ENCODE measurements at places on chromosomes 6 and 20.

DNA sequence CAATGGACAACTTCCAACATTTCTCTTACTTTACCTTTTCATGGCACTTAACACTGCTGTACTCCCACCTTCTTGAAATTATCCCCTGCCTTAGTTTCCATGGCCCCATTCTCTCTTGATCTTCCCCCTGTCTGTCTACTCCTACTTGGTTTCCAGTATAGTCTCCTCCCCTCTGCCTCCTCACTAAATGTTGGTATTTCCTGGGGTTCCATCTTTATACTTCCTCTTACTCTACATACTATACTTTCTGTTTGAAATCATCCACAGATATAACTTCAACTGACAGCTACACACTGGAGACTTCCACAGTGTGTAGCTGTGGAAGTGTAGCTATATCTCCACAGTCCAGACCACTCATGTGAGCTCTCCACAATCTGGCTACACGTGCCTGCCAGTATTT, 13.5 kb downstream of the ZHX3 start:
- no peak for DNase-seq

GRCh38 chr6:165679326-165679725, 16.3 kb upstream of the PDE10A start:
- DNase-seq = no peak

GRCh38 chr20:12411246-12411940, 493.7 kb downstream of the BTBD3 start:
- DNase-seq = no peak

- DNase-seq = no peak
These were observed 266.6 kb downstream of the COL12A1 start for GRCh38 chr6:74939151-74939708.

DNA sequence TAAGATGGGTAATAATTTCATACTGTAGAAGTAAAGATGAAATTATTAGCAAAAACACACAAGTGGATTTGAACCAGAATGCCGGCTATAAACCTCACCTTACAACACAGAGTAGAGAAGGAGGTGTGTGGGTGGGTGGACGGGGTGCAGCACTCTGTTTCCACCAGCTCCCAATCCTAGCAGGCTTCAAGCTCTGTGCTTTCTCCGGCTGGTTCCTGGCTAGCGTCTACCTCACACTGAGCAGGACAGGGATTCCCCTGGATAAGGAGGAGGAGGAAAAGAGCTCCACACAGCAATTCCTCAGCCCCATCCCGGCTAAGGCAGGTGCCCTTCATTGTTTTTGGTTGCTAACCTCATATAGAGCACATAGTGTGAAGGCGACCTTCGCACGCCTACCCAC, 453.3 kb downstream of the C6orf118 start:
- no peak for DNase-seq

DNA sequence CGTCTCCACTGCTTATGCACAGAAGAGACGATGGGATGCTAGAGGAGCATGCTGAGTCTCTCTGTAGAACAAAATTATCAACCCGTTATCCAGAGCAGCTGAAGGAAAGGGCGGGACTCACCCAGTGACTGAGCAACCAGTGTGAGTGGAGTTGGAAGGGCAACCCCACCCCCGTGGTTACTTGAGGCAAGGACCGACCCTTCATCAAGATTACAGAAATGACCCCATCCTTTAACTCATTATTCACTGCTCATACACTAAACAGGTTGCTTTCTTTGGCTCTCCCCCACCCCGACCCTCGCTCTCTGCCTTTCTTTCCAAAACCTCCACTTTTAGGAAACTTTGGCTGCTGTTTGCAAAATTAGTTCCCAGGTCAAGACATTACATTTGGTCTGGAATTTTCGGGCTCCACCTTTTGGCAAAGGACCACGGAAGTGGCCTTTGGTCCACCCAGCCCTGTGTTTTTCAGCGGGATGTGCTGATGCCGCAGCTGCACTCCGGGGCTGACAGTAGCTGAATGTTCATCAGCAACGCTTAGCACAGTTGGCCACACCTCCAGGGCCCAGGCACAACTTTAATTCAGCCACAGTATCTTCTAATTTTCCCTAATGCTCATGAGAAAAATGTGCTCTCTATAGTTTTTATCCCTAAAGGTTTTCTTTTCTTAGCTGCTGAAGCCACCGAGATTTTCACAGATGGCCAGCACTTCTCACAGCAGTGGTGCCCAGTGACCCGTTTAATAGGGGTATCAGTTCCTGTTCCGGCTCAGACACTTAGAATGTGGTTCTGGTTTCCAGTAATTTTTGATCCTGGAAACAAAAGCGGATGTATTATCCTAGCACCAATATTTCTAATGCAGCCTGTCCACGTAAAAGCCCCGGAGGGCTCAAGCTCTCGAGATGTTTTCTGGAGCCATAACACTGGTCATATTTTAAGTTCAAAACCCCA, 103.6 kb upstream of the NXT1 start:
- no peak for DNase-seq

- DNase-seq = no peak
These were observed 3.5 kb upstream of the EFHC1 start for GRCh38 chr6:52416629-52417151.

DNA sequence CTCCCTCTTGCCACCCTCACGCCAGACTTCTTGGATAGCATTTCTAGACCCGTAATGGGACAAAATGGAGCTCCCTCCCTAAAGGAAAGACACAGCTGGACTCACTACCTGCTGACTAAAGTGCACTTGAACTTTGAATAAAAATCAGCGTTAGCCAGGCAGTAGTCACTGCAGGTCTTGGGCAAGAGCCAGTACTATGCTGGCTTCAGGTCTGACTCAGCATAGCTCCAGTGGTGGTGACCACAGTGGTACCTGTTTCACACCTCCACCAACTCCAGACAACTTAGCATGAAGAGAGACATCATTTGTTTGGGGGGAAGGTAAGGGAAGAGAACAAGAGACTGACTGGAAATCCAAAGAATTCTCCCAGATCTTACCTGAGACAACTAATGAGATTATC, 906.8 kb downstream of the GRIK2 start:
- DNase-seq = no peak

DNA sequence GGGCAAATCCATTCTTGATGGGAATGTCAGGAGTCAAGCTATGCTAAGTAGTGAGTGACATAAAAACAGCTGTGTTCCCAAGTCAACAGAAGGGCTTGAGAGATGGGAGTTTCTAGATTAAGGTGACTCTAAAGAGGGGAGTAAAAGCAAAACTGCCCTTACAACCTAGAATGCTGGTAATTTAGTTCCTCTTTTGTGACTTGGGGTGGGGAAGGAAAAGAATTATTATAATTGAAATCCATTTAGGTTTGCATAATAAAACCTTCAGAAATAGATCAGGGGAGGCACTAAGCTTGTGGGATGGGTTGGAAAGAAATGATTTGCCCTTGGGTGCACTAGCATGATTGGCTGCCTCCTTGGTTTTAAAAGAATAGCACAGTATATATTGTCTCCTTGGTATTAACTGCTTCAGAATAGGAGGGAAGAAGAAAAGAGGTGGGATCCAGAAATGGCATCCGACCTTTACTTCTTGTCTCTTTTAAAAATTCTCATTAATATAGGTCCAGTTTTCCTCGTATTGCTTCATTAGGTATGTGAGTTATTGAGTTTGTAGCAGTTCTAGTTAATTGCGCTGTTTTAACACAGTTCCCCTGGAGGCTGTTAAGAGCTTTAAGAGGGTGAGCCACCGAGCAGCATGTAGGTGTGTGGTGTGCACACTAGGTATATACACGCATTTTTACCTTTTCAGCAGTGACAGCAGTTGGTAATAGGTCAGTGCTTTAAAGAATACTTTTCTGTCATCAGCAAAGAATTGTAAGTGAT, 95.3 kb upstream of the VSTM2L start:
- no peak for DNase-seq

- DNase-seq = no peak
These were observed 15.4 kb downstream of the METTL24 start for GRCh38 chr6:110342759-110343158.

Data from NT2/D1 (cell line).